ENCODE measurements at places on chromosomes 7 and 10.
A peak's percentile ranks its signal among the peaks of the same experiment; 100 is the strongest.

DNA sequence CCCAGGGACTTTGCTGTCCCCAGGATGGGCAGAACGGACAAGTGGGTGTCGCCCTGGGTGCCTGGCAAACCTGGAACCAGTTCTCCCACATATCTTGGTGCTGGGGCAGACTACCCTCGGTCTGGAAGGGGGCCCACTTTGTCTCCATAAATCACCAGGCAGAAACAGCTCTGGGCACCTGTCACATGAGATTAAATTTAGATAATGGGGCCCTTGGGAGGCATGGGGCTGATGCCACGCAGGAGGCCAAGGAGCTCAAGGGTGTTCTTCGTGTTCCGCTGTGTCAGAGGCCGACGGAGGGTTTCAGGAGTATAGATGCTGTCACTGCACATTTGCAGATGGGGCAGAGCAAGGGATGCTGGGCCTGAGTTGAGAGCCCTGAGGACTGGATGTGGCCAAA, 72.7 kb downstream of the TMEM130 start:
- DNase-seq: no peak

- no peak for DNase-seq
These were observed 5.4 kb downstream of the SAP25 start for GRCh38 chr7:100568176-100568895.

GRCh38 chr7:17307000-17307399, 8.5 kb downstream of the AHR start:
- peak; percentile 47 for DNase-seq

- no peak for DNase-seq
These were observed 48.3 kb downstream of the SLC37A3 start for GRCh38 chr7:140350056-140350455.

- no peak for DNase-seq
These were observed 52.2 kb downstream of the IRF5 start for GRCh38 chr7:128989961-128990360.

DNA sequence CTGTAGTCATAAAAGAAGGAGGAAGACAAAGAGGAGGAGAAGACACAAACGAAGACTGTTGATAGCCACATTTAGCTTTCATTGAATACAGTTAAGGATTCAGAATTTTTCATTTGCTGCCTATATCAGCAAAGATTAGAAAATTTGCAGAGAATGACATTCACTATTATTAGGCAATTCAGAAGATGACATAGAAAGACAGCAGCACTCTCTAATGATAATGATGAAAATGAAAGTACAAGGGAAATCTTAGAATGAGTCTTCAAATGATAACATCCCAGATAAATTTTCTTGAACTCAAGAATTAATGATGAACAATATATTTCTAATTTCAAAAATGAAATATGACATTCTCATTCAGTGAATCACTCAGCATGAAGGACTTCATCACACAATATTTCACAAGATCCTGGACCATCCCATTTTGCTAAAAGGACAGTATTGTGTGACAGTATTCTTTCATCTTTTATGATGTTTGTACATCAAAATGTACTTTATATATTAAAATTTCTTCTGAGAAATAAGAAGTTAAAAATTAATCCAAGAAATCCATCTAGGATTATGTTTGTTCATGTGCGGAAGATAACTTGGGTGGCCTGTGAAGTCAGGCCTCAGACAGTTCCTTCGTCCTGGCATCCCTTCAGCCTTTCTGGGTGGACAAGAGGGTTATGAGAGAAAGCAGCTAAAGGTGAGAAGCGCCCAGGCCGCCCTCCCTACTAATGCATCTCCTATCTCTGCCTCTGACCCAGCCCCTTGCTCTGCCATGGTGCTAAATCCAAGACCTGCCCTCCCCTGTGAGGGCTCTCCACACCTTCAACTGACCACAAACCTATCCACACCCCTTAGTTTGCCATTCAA, 47.4 kb upstream of the CAMK2B start:
- no peak for DNase-seq

GRCh38 chr10:33660329-33660728, 325.9 kb upstream of the NRP1 start:
- no peak for DNase-seq

DNA sequence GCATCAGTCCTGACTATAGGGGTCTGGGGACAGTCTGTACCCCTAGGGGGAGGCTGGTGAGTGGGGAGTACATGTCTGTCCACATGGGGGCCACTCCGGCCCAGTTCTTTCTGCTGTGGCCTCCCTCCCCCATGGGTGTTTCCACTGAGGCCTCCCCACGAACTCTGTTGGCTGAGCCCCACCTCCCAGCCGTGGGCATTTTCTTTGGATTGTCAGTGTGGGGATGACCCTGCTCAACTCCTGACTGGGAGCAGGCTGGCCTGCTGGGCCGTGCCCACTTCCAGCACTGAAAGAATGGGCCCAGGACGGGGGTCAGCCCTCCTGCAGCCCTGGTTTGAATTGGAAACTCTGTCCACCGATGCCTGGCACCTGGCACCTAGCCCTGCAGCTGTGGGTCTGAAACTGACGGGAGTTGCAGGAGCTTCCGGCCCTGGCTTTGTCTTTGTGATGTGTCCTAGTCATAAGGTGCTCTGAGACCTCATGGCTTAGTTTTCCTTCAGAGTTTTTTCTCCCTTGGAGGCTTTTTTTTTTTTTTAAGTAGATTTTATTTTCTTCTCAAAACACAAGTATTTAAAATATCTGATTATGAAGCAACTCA, 46.5 kb downstream of the LHPP start:
- DNase-seq: no peak

DNA sequence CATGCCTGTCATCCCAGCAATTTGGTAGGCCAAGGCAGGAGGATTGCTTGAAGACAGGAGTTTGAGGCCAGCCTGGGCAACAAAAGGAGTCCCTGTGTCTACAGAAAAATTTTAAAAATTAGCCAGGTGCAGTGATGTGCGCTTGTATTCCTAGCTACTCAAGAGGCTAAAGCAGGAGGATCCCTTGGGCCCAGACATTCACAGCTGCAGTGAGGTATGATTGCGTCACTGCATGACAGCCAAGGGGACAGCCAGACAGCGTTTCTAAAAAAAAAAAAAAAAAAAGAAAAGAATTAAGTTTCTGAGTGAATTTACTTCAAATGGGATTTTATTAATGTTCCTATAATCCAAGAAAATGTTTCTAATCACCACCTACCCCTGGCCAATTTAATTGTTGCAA, 87.4 kb upstream of the RNF148 start:
- no peak for DNase-seq

GRCh38 chr7:12080006-12080405, 131.1 kb upstream of the TMEM106B start:
- DNase-seq: no peak

DNA sequence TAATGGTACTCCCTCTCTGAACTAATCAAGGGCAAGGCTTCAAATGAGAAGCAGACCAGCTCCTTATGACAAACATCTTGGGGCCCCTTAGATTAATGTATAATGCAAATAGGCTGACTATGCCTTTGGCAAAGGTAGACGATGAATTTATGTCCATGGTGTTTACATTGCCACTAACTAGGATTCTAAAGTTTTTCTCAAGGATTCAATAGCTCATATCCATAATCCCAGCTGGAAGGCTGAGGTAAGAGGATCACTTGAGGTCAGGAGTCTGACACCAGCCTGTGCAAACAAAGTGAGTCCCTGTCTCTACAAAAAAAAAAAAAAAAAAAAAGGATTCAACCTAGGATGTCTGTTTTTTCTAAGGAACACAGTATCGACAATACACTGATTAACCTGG, 96.5 kb downstream of the ORC5 start:
- no peak for DNase-seq

GRCh38 chr10:73932620-73933112, 21.7 kb downstream of the PLAU start:
- no peak for DNase-seq

DNA sequence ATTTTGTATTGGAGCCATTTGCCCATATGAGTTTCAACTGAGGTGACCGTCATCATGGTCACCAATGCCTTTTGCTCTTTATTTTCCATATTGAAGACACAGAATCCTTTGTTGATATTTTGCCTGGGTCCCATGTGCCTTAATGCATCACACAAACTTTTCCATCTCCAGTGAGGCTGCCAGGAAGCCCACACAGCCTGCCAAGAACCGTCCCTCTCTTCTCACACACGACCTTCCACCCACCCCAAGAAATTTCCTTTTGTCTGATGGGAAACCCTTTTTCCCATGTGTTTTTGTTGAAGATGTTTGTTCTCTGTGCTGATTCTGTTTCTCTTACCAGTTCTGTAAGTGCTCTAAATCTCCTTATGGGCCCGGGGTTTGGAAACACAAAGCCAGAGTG, 168.9 kb downstream of the CSTF2T start:
- DNase-seq: no peak

DNA sequence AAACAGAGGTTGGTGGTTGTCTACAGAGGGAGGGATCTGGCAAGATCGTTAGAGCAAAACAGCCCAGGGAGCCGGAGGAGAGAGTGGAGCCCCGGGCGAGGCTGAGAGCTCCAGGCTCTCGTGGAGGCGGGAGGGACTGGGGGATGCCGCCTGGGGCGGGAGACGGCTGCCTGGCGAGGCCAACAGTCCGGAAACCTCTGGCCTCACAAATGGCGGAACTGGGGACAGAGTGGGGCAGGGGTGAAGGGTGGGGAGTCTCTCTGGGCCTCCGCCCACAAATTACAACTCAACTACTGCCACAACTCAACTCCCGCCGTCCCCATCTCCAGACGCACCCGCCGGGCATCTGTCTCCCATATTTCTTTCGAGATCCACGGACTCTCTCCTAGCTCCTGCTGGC, 47.7 kb downstream of the CLEC2L start:
- no peak for DNase-seq

DNA sequence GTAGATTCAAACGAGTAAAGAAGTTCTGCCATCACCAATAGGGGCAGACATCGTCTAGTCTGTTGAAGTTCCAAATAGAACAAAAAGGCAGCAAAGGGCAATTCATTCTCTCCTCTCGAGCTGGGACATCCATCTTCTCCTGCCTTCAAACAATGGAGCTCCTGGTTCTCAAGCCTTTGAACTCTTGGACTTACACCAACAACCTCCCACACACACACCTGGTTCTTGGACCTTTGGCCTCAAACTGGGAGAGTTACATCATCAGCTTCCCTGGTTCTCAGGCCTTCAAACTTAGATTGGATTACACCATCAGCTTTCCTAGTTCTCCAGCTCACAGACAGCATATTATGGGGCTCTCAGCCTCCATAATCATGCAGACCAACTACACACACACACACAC, 9.8 kb upstream of the GIMAP5 start:
- DNase-seq: no peak

DNA sequence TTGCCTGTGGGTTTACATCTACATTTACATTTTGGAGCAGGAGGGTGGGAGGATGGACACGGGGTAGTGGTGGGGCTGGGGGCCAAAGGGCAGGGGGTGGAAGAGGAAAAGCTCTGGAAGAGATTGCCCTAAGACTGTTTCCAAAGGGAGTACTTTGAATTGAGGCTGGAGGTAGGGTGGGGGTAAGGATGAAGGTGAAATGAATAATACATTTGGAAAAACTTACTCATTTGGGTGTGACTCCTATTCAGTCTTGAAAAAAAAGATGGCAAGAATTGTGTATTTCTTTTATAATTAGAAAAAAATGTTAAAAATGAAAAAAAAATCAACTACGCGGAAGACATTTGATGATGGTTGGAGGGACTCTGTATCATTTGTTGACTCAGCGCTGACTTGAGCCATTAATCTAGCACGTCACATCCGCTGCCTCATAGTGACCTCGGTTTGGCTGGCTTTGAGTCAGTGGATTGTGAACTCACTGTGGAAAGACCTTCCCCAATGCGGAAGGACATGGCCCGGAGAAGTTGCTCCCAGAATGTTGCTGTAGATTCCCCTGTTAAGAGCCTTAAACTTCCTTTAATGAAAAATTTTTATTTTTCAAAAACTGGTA, 2.8 kb downstream of the FAM180A start:
- DNase-seq: no peak

DNA sequence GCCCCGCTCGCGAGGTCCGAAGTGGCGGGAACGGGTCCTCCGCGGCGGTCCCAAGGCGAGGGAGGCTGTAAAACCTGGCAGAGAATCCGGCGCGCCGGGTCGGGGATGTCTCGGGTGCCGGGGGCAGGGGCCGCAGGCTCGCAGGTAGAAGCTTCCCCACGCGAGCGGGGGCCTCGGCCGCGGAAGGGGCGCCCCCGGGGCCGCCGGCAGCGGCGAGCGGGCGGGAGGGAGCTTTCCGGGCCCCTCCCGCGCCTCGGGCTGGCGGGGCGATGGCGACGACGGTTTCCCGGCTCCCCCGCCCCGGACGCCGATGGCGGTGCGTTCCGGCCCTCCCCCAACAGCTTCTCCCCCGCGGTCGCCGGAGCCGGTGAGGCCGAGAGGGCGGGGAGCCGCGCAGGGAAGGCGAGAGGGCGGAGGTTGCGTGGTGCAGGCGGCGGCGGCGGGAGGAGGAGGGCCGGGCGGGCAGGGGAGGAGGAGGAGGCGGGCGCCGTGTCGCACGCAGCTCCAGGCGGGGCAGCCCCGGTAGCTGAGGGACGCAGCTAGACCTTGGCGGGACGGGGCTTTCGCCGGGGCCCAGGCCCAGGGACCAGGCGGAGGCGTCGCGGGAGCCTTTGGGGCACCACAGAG, at the start of gene CUL1:
TSS of gene CUL1 (plus strand) at position 507 of the 627 bp plus-strand sequence. CDS start 31,220 bp downstream, outside the sequence.
- DNase-seq: peak; percentile 75

GRCh38 chr7:80729591-80730320, 91.3 kb downstream of the CD36 start:
- peak; percentile 88 for DNase-seq

DNA sequence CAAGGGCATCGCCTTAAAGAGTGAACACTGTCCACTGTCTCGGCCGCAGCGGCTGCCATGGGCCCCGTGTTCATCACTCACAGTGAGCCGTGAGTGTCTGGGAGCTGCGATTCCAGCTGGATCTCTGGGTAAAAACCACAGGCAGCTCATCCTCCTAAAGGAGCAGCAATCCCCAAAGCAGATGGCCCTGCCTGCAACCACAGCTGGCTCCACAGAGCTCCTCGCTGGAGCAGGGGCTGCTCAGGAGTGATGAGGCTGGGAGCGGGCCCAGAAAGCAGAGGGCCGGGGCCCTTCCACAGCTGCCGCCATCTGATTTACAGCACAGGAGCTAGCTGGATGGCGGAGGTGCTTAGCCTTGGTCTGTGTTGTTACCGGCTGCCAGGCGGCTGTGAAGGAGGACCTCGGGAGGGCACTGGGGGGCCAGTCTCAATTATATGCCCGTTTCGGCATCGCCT, 6.6 kb upstream of the TMEM184A start:
- peak; percentile 11 for DNase-seq

GRCh38 chr7:19381321-19381720, 236.1 kb upstream of the FERD3L start:
- peak; percentile 26 for DNase-seq

- DNase-seq: peak; percentile 95
These were observed 127.5 kb downstream of the CUBN start for GRCh38 chr10:17001961-17002749.

All from lung (tissue), 17 donors.